Activated CD4-positive, alpha-beta T cell treated with anti-CD3 and anti-CD28 coated beads for 36 hours (primary cell): ENCODE measurements at places on chromosomes 7 and 10. TPM values are rescaled to one million over a fixed set of nuclear protein-coding genes. Genes with fewer than 3 reads are reported as not detected.

ADAP1 gene
- total RNA-seq = 13.1 TPM

VPS37D gene
- 0.39 TPM for total RNA-seq

GRCh38 chr10:29725133-29725720 lies 90.5 kb upstream of the SVIL start:
- no peak for DNase-seq
- no peak overlapping the region for H3K4me3 ChIP-seq
- H3K27ac ChIP-seq = no peak overlapping the region
- H3K36me3 ChIP-seq = peaks cover 14% of the 10 kb centered on the region

DNA sequence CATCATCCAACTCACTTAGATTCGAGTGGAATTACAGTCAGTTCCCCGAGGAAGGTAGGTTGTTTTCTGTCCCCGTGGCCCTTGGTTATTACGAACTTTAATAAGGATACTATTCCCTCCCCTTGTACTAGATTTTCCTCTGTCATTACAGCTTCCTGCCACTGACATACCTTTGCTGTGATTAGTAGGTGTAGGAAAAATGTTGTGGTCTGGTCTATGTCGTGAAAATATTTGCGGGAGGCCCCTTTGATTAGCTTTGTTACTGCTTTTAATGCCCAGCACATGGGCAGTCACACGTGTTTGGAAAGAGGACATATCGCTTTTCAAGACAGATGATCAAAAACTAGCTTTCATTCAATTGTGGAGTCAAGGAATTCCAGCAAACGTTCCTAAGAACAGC lies 92.2 kb downstream of the GATA3 start:
- no peak overlapping the region for H3K27ac ChIP-seq
- H3K4me3 ChIP-seq = no peak overlapping the region
- H3K27me3 ChIP-seq = peaks cover 2% of the 10 kb centered on the region
- no peak for DNase-seq
- H3K4me1 ChIP-seq = no peaks in the 10 kb centered on the region

DNA sequence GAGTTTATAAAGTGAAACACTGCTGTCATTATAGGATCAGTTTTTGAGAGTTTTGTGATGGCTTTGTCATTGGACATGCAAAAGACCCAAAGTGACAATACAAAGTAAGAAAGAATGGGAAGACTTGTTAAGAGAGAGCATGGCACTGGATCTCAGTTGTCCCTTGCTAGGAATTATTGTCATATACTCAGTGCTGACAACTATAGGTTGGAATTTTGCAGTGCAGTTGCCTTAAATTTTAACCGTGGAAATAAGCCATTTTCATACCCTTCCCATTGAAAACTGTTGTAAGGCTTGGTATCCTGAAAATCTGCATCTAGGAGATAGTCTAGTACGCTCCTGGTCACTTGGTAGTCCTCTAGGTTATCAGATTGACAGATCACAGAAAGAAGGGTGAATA lies 1156.7 kb downstream of the GATA3 start:
- H3K4me1 ChIP-seq = peaks cover 9% of the 10 kb centered on the region
- no peaks in the 10 kb centered on the region for H3K36me3 ChIP-seq
- H3K27me3 ChIP-seq = peaks cover 8% of the 10 kb centered on the region
- no peak for DNase-seq

- no peak overlapping the region for H3K27ac ChIP-seq
- no peak overlapping the region for H3K4me3 ChIP-seq
- no peak for DNase-seq
- peaks cover 4% of the 10 kb centered on the region for H3K27me3 ChIP-seq
- peaks cover 2% of the 10 kb centered on the region for H3K36me3 ChIP-seq
Measured at GRCh38 chr7:65429642-65430343, 56.1 kb downstream of the ZNF92 start.

- H3K4me3 ChIP-seq = no peak overlapping the region
- no peak overlapping the region for H3K27ac ChIP-seq
- peaks cover 10% of the 10 kb centered on the region for H3K27me3 ChIP-seq
- peaks cover 7% of the 10 kb centered on the region for H3K36me3 ChIP-seq
- H3K4me1 ChIP-seq = peaks cover 57% of the 10 kb centered on the region
- no peak for DNase-seq
Measured at GRCh38 chr10:17007418-17007770, 122.2 kb downstream of the CUBN start.

- H3K27ac ChIP-seq = no peak overlapping the region
- no peaks in the 10 kb centered on the region for H3K4me1 ChIP-seq
- no peaks in the 10 kb centered on the region for H3K27me3 ChIP-seq
- H3K36me3 ChIP-seq = no peaks in the 10 kb centered on the region
- no peak overlapping the region for H3K4me3 ChIP-seq
Measured at GRCh38 chr10:128463991-128464760, 338.0 kb upstream of the MKI67 start.
